ENCODE measurements at places on chromosomes 6 and 20.

DNA sequence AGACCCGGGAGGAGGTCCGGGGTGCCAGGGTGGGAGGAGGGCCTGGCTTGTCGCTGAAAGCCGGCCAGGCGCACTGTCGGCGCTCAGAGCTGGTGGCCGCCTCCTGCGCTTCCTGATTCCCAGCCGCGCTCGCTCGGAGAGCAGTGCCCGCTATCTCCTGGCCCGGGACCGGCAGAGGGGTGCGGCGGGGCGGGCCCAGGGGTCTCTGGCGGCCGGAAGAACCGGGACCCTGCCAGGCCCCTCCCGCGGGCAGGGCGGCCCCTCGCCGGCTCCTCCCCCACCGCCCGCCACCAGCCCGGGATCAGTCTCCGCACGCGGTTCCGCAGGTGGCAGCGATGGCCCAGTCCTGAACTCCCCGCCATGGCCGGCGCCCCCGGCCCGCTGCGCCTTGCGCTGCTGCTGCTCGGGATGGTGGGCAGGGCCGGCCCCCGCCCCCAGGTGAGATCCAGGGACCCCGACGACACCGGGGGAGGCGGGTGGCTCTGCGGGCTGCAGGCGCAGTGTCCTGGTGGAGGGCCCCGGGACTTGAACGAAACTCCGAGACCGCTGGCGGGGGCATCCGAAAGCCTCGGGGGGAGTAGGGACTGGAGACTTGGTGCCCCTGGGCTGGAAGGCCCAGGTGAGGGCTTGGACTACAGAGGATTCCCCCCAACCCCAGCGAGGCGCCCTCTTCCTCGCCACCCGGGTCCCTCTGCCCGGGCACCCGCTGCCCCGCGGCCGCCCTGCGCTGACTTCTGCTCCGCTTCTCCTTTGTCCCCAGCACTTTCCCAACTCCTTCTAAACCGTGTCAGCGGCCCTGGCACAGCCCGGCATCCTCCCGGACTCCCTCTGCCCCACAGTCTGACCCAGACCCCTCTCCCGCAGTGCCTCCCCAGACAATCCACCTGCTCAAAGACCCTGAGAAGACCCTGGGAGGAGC is at the start of gene GLP1R:
GLP1R (plus strand) TSS at position 301 of the 919 bp plus-strand sequence; CDS start at position 361, 60 bp downstream.
- no peak for DNase-seq

DNA sequence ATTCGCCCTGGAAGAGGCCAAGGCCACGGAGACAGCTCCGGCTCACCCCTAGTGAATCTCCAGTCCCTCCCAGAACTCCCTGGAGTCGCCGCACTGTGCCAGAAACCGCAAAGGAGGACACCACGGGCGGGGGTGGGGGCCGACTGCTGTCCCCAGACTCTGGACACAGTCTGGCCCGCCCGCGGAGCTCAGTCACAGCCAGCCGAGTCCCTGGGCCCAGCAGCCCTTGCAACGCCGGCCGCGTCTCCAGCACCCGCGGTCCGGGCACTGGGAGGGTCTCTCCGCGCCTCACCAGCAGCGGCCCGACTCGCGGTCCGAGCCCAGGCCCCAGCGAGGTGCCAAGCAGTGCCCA is 518 bp downstream of the PEX6 start:
- DNase-seq, result no peak

- no peak for DNase-seq
These were observed 2.6 kb downstream of the TFEB start for GRCh38 chr6:41732591-41733359.

DNA sequence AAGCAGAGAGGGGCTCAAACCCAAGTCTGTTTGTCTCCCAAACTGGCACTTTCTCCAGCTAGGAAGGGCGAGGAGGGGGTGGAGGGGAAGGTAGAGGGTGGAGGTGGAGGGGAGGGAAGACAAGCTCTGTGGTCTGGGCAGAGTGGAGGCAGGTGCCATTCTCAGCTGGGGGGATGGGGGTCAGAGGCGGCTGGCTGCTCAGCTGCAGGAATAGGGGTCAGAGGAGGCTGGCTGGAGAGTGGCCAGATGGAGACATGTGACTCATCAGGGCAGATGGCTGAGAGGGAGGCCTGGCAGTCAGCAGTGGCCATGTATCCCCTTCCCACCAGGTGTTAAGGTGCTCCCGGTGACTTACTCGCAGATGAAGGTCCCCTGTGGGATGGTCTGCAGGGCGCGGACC is 3.5 kb upstream of the SLC44A4 start:
- DNase-seq, result no peak

GRCh38 chr20:54017846-54018245 is 52.5 kb downstream of the BCAS1 start:
- no peak for DNase-seq

GRCh38 chr20:10170261-10170660 is 48.4 kb upstream of the SNAP25 start:
- no peak for DNase-seq

DNA sequence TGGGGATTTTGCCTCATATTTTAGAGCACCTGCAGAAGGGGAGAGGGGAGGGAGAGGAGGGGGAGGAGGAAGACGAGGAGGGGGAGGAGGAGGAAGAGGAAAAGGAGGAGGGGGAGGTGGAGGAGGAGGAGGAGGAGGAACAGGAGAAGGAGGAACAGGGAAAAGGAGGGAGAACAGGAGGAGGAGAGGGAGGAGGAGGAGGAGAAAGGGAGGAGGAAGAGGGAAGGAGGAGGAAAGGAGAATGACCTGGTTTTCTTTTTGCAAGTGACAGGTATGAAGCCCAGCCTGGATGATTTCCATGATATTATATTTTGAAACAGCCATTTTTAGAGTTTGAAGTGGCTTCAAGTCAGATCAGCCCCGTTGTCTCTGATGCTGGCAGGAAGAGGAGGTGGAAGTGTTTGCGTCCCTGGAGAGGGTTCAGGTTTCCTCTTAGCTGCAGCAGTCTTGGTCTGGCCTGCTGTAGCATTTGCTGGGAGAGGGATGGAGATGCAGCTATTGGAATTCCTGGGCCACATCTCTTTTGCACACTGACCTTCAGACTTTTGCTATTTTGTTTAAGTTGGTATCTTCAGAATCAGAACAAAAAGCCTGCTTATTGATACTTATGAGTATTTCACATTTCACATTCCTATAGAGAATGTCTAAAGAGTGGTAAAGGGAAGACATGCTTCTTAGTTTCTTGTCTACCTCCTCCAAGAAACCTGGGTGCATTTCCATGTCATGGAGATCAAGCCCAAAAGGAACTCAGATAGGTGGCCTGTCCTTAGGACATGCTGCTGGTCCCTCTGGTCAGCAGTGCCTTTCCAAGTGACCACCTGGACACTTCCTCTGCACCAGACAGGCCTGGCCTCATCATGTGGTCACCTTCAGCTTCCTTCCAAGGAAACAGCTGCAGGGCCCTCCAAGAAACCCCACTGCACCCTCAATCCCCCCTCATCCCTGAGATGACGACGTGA is 54.3 kb upstream of the IYD start:
- DNase-seq, result no peak

DNA sequence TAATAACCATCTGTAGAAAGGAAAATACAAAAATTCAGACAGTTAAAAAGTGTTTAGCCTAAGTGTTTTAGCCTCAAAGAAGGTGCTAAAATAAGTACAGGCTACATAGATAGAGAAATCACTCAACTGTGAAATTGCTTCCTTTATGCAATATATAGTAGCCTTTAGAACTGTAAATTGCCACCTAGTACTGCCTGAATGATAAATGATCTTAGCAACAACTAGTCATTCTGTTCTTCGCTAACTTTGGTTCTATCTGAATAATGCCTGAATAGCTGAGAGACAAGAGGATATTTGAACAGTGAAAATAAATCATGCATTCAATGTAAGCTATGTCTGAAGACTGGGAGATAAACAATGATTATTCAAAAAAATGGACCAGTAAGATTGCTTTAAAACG is 603.3 kb upstream of the PTCHD4 start:
- DNase-seq, result no peak

GRCh38 chr6:484746-485145 is 93.2 kb downstream of the IRF4 start:
- no peak for DNase-seq

DNA sequence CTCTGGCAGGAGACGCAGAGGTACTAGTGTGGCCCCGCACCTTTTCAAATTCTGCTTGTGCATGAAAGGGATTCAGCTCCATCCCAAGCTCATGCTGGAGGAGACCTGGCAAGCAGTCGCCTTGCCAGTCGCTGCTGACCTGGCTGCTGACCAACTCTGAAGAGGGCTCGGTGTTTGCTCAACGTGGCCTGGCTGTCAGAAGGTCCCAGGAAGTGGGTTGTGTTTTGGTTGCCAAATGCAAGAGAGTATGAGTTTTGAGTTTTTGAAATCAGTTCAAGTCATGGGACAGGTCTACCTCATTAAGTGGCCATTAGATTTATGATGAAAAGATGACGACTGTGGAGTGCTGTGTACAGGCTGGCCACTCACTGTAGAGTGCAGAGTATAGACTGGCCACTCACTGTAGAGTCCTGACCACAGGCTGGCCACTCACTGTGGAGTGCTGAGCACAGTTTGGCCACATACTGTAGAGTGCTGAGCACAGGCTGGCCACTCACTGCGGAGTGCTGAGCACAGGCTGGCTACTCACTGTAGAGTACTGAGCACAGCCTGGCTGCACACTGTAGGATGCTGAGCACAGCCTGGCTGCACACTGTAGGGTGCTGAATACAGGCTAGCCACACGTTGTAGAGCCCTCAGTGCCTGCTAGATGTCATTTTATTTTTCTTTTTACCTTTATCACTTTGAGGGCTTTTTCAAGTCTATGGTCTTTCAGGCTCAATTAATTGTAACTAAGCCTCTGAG is 193.9 kb downstream of the ZNF217 start:
- DNase-seq, result no peak

- DNase-seq, result peak; percentile 62
These were observed 207.5 kb downstream of the HIVEP2 start for GRCh38 chr6:142737368-142738034.

DNA sequence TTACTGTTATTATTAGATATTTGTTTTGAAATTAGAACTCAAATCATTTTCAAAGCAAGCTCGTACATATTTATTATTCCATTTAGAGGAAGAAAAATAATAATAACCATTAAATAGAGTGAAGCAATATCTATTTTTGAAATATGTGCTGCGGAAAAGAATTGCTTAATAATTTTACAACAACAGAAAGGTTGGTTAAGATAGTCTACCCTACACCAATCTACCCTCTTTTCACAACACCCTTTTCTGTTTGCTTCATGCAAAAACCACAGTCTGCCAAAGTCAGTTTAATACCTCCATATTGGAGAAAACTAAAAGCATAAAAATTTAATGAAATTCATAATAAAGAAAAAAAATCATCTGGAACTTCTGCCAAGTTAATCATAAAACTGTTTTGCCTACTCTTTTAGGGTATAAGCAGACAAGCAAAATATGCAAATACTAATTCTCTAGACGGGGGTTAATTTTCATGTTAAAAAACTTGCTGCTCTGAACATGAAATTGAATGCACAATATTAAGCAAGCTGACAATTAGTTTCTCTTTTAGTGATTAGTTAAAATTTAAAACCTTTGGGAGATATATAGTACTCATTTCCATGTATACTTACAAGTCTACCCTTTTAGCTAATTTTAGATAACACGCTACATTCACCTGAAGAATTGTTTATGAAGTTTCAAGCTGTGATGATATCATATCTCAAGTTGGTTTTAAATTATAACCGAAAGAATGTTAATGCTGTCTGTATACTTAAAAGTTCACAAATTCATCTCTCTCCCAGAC is 100.2 kb downstream of the AHI1 start:
- DNase-seq, result no peak

DNA sequence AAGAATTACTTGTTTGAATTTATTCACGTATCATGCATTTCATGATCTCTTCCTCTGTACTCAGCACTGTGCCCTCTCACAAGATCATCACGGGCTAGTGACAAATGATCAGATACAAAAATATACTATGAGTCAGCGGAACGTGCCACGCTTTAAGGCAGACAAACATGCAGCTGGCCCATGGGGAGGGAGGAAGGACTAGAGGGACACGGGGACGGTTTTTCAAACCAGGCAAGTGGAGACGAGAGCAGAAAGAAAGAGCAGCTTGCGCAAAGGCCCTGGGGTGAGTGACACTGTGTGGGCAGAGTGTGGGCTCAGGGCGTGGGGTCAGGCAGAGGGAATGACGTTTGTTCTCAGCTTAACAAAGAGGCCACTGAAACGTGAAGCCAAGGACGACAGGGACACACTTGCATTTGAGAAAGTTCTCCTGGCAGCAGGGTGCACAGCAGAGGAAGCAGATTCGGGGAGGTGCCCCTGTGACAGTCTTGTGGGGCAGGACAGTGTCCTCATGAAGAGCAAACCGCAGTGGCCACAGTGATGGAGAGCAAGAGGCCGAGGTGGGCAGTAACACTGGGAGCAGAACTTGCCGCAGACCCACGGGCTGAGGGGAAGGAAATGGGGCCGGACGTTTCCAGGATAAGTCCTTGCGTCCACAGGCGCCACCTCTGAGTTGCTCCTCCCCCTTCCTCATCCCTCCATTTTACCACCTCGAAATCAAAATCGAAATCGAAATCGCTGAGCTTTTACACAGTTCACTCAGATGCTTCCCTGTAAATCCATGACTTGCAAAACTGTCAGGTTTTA is 6.9 kb upstream of the RPS6KA2 start:
- peak; percentile 15 for DNase-seq

DNA sequence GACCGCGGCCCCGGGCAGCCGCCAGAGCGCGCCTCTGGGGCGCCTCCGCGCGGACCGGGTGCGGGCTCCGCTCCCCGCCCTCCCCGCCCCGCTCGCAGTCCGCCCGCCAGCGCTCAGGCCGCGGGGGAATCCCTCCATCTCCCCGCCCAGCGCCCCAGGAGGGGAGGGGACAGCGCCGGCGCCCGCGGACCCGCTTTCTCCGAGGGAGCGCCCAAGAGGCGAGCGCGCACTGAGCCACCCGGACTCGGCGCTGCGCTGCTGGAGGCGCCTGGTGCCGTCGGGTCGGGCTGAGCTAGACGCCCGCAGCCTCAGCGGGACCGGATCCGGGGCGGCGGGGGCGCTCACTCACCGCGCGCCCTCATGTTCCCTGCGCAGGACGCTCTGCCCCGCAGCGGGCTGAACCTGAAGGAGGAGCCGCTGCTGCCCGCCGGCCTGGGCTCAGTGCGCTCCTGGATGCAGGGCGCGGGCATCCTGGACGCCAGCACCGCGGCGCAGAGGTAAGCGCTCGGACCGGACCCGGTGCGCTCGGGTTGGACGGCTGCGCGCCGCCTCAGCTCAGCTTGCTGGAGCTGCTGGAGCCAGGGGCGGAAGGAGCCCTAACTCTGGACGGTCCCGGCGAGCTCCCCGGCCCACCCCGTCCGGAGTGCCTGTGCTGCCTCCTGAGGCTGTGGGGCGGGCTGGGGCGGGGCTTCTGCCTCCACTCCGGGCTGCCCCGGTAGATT is 867 bp downstream of the EBF4 start:
- DNase-seq, result peak; percentile 15

GRCh38 chr6:132927713-132928112 is 113.3 kb downstream of the RPS12 start:
- DNase-seq, result no peak

Measured in fibroblast of skin of right quadriceps (primary cell).